ENCODE measurements at places on chromosomes 3 and 15. TPM values are rescaled to one million over a fixed set of nuclear protein-coding genes. Genes with fewer than 3 reads are reported as not detected.

The GPR160 gene
- 1.9 TPM for total RNA-seq

The SAMMSON gene
- total RNA-seq, result not detected

The GHSR gene
- not detected for total RNA-seq

The TJP1 gene
- 98.1 TPM for total RNA-seq

The ERC2 gene
- total RNA-seq, result not detected
